Effector CD4-positive, alpha-beta T cell (primary cell): ENCODE measurements at places on chromosomes 12 and 14.
A peak's percentile ranks its signal among the peaks of the same experiment; 100 is the strongest.

GRCh38 chr14:95814363-95815225 lies 62.0 kb upstream of the TUNAR start:
- no peak for DNase-seq

GRCh38 chr12:108629824-108630476 lies 3.7 kb downstream of the SELPLG start:
- DNase-seq = peak; percentile 61

- no peak for DNase-seq
Observed at GRCh38 chr12:85979641-85980040, 105.5 kb downstream of the NTS start.

GRCh38 chr14:59343585-59343984 lies 121.6 kb downstream of the GPR135 start:
- no peak for DNase-seq

DNA sequence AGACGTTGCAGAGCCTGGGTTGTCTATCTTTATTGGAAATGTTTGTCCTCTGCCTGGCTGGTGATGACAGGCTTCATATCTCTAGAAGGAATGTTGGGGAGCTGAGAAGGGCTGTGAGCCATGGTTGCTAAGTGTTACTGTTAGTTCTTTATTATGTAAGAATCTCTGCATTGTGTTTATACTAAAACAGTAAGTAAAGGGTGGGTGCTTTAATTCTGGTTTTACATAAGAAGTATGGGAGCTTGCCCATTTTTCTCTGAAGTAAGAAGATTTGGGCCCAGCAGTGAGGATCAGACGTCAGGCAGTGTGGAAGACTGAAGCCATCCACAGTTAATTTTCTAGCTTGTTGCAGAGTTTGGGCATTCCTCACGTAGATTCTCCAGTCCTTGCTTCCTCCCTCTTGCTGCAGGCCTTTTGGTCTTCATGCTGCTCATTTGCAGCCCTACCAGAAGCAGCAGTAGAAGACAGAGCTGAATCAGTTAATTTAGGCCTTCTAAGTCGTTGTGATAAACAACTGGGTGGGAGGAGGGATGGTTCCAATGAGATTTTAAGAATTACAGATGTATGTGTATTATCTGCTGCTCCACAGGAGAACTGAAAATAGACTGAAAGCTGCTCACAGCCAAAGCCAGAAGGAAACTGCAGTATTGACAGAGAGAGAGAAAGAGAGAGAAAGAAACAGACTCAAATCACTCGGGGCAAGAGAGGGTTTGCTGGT lies 21.4 kb downstream of the WNT5B start:
- DNase-seq = no peak

GRCh38 chr12:115687094-115687493 lies 590.4 kb downstream of the MED13L start:
- DNase-seq = no peak

DNA sequence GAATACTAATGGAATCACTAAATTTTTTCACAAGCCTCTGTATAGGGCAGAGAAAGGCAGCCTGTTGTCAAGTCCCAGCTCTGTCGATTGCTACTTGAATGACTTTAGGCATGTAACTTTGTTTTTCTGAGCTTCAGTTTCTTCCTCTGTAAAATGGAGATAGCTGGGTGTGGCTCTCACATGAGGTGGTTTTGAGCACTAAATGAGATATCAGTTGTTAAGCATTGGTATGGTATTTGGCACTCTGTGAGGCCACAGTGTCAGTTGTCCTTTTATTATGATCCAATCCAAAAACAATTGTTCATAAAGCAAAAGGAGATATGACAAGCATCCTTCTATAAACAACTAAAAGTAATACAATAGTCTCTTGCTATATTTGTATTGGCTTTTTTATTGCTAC lies 120.6 kb downstream of the DUSP6 start:
- DNase-seq = no peak

- DNase-seq = no peak
Observed at GRCh38 chr14:103879570-103880347, 32.4 kb upstream of the PPP1R13B start.

DNA sequence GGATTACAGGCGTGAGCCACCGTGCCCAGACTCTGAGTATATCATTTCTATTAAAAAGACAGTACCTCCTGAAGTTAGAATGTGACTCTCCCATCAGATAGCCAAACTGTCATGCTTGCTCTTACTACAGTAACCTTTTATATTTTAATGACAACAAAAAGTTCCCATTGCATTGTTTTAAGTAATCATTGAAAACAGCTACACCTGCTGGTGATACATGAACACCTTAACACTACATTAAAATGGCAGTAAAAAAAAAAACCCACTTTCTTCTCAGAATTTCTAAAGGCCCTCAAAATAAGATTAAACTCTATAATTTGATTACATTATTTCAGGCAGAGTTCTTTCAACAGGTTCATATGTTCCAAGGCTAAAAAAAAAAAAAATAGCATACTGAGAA lies 76.7 kb downstream of the SH2B3 start:
- DNase-seq = no peak

DNA sequence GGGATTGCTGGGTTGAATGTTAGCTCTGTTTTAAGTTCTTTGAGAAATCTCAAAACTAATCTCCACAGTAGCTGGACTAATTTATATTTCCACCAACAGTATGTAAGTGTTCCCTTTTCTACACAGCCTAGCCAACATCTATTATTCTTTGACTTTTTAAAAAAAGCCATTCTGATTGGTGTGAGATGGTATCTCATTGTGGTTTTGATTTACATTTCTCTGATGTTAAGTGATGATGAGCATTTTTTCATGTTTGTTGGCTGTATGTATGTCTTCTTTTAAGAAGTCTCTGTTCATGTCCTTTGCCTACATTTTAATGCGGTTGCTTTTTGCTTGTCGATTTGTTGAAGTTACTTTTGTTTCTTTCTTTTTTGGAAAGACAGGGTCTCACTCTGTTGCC lies 301.1 kb upstream of the OR4E1 start:
- no peak for DNase-seq
